ENCODE measurements at places on chromosomes 16 and 17.
A peak's percentile ranks its signal among the peaks of the same experiment; 100 is the strongest.

GRCh38 chr16:1184156-1184868 is 31.4 kb downstream of the CACNA1H start:
- DNase-seq: no peak

GRCh38 chr16:50497592-50497991 is 50.6 kb upstream of the NKD1 start:
- no peak for DNase-seq

GRCh38 chr16:24755201-24755874 is 25.9 kb downstream of the TNRC6A start:
- DNase-seq: no peak

DNA sequence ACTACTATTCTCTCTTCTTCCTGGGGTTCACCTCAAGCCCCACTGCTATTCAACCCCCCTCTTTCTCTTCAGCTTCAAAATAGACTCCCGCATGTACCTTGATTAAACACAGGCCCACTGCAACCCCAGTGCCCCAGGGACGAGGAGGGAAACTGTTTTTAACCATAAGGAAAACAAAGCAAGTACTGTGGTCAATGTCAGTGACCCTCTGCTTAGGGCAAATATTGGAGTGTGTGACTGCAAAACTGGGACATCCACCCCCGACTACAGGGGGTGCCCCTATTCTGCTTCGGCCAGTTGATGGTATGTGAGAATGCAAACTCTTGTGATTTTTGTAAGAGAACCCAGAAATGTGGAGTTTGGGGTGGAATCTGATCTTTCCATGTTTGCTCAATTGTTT is 9.5 kb upstream of the PNPO start:
- no peak for DNase-seq

DNA sequence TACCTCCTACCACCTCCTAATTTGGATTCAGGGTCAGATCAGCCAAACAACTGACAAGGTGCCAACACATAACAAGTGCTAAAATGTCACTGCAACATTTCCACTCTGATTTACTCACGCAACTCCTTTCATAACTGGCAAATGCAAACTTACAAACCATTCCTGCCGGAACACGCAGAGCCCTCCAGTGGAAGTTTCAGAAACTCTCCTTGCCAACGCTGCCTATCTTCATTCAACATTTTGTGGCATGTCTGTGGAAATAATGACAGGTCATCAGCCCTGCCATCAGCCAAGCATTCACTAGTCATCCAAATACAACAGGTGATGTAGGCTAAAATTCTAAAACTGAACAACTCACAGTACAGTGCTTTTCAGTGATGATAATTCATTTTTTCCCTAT is 37.7 kb upstream of the OR3A1 start:
- DNase-seq: no peak

DNA sequence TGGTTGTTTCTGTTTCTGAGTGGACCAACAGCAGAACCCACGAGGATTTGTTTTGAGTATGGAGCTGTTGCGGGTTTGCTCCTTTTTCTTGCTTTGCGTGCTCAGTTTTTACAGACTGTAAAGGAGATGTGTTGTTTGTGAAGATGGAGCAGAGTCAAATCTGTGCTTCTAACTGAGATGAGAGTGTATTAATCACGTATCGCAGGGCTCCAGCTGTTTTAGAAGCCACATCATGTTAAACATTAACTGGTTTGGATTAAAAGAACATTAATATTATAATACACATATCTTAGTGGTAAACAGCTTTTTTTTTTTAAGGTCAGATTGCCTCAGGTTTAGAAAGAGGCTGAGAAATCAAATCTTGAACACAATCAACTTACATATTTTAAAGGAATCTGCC is 69.4 kb downstream of the YPEL2 start:
- no peak for DNase-seq

DNA sequence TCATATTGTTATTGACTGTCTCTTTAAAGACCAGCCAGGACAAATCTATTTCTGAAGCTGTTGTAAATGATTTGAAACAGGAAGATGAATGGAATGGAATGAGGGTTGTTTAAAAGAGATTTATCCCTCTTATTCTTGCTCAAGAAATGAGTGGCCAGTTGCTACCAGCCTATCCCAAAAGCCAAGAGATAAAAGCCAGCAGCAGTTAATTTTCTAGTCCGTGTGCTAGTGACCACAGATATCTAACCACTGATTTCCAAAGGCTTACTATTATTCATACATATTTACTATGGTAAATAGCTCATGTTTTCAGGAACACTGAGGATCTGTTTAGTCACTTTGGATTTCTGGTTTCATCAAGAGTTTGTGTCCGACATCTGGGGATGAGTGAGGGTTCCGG is 105.7 kb downstream of the CDH13 start:
- DNase-seq: no peak

DNA sequence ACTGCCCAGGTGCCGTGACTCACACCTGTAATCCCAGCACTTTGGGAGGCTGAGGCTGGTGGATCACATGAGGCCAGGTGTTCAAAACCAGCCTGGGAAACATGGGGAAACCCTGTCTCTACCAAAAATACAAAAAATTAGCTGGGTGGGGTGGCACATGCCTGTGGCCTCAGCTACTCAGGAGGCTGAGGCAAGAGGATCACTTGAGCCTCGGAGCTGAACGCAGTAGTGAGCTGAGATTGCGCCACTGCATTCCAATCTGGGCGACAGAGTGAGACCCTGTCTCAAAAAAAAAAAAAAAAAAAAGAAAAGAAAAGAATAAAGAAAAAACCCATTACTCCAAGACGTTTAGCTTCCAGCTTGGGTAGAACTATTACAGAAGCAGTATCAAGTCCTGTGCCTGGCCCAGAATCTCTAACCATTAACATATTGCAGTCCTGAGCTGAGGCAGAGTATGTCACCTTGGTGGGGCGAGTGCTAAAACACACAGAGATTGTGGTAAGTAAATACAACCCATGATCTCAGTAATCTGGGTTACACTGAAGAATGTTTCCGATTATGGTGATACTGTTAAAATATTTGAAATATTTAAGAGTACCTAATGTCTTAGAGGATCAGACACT is 23.2 kb upstream of the CFAP20 start:
- no peak for DNase-seq

DNA sequence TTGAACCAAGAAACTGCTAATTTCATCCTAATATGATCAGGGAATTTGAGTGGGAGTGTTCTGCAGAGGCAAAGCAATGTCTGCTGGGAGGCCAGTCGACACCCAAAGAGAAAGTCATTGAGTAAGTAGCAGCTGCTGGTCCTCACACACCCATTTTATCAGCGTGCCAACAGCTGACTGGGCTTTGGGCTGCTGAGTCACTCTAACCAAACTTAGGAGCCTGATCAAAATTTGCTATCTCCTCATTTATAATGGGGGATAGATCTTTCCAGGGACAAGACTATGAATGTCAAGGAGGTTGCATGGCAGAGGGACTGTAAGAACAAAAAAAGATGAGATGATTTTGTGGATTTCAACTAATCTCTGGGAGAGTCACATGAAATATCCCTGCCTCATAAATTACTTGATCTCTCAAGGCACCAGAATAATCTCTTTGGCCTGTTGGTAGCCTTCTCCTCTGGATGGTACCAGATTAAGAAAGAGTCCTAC is 32.9 kb downstream of the CPSF4L start:
- peak; percentile 59 for DNase-seq

DNA sequence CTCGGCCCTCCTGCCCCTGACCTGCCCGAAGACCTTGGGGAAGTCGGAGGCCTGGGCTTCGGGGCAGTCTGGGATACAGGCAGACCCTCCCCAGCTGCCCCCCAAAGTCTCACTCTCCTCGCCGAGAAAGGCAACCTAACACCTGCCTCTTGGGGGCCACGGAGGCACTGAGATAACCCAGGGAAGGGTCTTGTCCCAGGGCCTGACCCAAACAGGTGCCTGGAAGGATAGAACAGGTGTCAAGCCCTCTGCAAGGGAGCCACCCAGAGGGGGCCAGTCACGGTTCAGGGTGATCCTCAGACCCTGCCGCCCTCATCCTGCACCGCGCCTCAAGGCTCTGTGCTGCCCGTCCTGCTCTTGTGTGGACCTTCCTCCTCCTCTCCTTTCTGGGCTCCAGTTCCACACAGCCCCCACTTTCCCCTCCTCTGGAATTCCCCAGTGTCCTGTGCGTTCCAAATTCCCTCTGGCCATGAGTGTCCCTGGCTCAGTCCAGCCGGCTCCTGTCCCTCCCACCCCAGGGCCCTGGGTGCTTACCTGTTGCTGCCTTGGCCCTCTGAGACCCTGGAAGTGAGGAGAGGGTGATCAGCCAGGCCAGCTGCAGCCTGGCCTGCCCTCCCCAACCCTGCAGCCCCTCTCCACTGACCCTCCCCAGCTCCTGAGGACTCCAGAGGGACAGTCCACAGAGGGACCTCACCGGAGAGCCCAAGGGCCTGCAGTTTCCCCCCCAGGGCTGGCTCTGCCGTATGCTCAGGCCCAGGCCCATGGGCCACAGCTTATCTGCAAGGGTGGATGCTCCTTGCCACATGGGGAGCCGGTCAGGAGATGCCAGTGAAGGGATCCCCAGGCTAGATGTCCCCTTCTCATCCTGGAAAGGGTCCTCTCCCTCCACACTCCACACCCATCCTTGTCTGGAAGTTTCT is 3.8 kb downstream of the PRSS27 start:
- no peak for DNase-seq

GRCh38 chr17:64779376-64780095 is 117.4 kb upstream of the SMURF2 start:
- no peak for DNase-seq

- DNase-seq: no peak
These were observed 273.1 kb upstream of the CCL2 start for GRCh38 chr17:33981711-33982601.

DNA sequence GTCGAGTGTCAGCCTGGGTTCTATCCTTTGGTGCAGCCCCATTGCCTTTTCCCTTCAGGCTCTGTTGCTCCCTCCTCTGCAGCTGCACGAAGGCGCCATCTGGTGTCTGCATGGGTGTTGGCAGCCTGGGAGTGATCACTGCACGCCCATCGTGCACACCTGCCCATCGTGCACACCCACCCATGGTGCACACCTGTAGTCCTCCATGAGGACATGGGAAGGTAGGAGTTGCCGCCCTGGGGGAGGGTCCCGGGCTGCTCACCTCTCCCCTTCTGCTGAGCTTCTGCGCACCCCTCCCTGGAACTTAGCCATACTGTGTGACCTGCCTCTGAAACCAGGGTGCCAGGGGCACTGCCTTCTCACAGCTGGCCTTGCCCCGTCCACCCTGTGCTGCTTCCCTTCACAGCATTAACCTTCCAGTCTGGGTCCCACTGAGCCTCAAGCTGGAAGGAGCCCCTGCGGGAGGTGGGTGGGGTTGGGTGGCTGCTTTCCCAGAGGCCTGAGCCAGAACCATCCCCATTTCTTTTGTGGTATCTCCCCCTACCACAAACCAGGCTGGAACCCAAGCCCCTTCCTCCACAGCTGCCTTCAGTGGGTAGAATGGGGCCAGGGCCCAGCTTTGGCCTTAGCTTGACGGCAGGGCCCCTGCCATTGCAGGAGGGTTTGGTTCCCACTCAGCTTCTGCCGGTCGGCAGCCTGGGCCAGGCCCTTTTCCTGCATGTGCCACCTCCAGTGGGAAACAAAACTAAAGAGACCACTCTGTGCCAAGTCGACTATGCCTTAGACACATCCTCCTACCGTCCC is 2.9 kb downstream of the CTRL start:
- peak; percentile 88 for DNase-seq

- no peak for DNase-seq
These were observed 55.4 kb downstream of the TMEM186 start for GRCh38 chr16:8742068-8742467.

GRCh38 chr17:27233059-27233458 is 60.9 kb upstream of the WSB1 start:
- no peak for DNase-seq

DNA sequence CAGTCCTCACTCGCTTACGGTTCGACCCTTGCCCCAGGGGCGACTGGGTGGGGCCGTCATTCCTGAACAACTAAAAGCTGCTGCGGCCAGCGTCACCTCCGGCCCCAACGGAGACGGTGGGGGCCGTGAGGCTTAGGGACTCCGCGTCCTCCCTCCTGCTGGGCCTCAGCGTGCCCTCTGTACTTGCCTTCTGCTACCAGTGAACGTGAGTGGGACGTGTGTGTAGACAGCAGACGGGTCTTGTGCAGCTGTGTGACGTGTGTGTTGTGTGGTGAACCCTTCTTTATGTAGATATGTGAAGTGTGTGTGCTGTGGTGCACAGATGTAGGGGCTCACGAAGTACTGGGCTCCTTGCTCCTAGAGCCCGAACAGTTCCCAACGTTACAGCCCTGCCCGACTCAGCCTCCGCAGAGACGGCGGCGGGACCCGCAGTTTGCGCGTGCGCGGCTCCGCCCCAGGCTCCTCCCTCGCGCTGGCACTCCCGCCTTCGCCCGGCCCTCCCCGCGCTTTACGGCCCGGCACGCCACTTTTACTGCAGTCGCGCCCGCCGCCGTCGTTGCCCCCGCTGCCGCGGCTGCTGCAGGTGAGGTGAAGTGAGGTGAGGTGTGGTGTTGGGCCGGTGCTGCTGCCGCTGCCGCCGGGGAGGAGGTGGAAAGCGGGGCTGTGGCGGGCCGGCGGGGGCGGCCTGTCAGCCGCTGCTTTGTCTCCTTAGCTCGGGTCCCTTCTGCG is at the start of gene PHAF1:
Gene PHAF1 (plus strand): TSS at position 535 of the 729 bp plus-strand sequence. CDS start 235 bp downstream, outside the sequence.
- DNase-seq: peak; percentile 100

DNA sequence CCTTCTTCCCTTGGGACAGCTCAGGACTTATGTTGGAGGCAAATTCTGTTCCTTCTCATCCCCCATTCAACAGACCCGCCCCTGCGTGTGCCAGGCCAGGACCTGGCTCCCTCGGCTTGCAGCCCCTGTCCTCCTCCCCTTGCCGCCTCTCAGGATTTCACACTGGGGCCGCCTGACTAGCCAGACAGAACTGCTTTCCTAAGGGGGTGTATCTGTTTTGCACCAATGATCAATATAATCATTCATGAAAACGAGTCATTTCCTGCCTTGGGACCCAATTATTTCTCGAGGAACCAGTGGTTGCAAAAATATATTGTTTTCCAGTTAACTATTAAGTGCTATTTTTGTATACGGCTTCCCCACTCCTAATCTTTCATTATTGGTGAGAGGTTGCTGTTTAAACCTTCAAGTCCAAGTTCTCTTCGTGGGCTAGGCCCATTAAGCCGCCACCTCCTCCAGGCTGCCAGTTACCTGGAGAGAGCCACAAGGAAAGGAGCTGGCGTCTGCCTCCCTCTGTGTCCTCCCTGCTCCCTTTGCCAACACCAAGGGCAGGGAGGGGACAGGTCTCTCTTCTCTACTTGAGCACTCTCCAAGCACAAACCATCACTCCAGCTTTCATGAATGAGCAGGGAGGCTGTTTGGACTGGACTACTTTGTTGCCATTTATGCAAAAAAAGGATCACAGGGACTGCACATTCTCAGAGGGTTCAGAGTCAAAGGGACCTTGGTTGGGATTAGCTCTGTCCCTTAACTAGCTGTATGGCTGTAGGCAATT is 8.9 kb downstream of the DCAKD start:
- no peak for DNase-seq

GRCh38 chr17:43860927-43861622 is 14.1 kb downstream of the CD300LG start:
- no peak for DNase-seq
